Activated T-helper 9 cell treated with anti-CD3 and anti-CD28 coated beads, Interleukin-2, amount 50 U/mL, for 16 hours (primary cell): ENCODE measurements at places on chromosomes 6 and 20.

GRCh38 chr20:58133020-58133808 is 95.2 kb downstream of the ANKRD60 start:
- DNase-seq = no peak

GRCh38 chr6:143741480-143741879 is 63.7 kb downstream of the PHACTR2 start:
- no peak for DNase-seq

GRCh38 chr20:63563225-63563935 is 9.4 kb downstream of the FNDC11 start:
- no peak for DNase-seq

DNA sequence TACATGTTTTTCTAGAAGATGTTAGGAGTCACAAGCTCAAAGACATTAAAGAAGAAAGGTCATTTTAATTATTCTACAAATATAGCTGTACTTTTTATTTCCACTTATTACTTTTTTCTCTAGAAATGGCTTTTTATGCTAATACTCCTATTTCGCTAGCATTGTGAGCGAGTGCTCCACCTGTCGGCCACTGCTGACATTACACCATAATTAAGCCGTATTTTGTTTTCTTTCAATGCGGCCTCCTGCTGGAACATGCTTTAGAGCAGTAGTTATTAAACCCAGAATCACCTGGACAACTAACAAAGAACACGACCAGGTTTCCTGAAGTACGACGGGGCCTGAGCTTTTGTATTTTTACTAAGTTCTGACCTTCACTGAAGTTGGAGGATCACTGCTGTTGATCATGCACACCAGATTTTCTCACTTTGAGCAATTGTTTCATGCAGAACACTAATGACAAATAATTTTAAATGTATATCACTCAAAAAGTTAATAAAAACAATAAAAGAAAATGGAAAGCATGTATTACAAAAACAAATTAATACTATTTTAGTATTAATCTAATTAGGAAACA is 74.1 kb upstream of the PAK5 start:
- DNase-seq = no peak

DNA sequence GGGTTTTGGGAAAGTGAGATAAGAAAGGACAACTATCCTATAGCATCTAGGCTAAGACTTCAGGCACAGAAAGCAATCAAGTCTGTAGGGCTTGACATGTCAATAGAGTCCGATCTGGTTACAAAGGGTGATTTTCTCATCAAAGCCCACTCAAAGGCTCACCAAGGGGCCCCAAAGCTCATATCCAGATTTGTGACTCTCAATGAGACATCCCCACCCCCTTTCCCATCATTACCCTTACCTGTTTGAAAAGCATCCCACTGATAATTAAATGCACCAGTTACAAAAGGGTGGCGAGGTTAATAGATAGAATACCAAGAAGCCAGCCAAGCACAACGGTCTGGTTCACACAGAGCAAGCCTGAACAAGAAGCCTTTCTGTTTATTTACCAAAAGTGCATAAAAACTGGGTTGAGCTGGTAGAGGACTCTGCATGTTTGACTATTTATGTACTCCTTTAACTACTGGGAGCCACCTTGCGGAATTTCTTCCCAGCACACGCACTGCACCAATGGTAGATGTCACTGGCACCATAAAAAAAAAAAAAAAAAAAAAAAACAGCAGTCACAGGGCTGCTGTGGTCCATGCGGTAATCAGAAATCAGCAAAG is 6.1 kb downstream of the JAG1 start:
- DNase-seq = no peak
